ENCODE measurements at places on chromosomes 13 and 19.

DNA sequence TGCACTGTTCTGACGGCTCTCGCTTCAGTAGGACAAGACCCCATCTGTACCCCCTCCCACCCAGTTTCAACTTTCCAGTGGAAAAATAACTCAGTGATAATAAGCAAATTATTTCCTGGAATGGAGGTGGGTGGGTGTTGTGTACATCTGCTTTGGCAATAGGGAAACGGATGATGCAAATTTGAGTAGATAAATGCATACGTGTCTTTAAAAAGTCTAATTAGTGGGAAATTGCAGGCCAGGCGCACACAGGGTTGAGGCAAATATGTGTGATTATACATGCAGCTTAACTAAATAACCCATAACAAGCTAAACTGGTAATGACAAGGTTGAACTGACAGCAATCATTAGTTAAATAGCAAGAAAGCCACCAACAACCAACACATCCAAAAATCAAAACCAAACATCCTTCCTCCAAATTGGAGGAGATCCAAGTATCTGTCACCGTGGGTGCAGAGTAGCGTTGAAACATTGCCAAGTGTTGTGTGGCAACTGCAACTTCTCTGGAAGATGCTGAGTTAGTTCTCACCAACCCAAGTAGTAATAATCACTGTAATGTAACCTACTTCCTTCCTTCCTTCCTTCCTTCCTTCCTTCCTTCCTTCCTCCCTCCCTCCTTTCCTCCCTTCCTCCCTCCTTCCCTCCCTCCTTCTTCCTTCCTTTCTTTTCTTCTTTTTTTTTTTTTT lies 54.6 kb downstream of the TRPM4 start:
- DNase-seq: no peak

- no peak for DNase-seq
These were observed 48.0 kb downstream of the RFX2 start for GRCh38 chr19:6062274-6062673.

DNA sequence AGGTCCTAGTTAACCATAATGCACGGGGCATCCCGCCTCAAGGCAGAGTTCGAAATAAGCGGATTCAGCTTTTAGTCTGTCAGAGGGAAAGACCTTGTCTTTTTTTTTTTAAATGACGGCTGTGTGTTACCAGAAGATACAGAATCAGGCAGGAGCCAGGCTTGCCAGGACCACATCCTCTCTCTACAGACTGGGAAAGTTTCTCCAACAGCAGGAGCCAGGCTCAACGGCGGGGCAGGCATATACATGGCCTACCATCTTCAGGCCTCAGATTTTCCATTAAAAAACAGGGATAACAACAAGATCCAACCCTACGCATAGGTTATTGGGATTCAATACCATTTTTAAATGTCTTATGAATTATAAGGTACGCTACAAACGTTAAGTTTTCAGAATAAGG lies 17.8 kb downstream of the IRS2 start:
- DNase-seq: no peak

DNA sequence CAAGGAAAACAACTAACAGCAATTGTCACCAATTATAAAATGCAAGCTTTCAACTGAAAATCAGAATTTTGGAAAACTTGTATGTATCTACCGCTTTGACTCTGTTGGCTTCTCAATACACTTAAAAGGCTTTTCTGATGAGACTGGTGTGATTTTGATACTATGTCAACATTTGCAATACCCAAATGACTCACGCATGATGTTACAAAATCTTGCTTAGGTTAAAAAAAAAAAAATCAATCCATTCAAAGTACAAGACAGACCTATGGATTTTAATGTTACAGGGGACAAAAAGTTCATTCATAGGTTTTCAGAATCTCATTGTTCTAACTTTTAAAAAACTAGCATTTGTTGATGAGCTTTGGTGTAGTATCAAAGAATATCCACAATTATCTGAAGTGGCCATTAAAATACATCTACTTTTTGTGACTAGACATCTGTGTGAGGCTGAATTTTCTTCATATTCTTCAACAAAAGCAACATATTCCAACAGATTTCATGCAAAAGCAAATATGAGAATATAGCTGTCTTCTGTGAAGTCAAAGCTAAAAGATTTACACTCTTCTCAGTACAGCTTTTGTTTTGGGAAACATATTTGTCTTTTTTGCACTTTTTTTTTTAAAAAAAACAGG lies 10.7 kb downstream of the ELF1 start:
- no peak for DNase-seq

DNA sequence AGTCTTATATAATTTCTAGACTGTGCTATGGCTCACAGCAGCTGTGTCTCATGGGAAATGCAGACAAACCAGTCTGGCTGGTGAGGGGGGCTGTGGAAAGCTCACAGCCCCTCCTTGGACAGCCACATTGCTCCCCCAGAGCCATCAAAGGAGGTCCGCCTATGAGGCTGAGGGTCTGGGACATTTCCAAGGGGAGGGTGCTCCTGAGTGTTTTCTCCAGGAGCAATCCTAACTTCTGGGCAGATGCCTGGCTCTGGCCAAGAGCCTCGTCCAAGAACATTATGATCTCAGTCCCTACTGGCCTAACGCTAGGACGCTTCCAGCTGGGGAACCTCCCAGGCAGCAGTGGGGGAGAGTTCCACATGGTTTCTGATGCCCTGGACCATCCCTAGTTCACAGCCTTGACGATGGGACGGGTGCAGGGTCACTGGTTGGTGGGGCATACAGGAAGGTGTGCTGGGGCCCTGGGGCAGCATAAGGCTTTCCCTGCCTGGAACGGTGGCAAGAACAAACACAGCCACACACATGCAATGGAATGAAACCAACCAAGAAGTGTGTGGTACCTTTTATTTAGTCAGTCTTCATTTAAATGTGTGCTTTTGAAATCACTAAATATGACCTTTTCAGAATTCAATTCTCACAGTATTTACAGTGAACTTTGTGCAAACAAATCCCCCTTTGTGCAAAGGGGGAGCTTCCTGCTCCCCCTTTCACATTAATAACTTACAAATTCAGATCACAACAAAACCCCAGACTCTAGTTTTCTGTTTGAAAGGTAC lies 60.6 kb downstream of the CDADC1 start:
- DNase-seq: no peak

- no peak for DNase-seq
These were observed 257.0 kb downstream of the LHFPL6 start for GRCh38 chr13:39345982-39346381.

DNA sequence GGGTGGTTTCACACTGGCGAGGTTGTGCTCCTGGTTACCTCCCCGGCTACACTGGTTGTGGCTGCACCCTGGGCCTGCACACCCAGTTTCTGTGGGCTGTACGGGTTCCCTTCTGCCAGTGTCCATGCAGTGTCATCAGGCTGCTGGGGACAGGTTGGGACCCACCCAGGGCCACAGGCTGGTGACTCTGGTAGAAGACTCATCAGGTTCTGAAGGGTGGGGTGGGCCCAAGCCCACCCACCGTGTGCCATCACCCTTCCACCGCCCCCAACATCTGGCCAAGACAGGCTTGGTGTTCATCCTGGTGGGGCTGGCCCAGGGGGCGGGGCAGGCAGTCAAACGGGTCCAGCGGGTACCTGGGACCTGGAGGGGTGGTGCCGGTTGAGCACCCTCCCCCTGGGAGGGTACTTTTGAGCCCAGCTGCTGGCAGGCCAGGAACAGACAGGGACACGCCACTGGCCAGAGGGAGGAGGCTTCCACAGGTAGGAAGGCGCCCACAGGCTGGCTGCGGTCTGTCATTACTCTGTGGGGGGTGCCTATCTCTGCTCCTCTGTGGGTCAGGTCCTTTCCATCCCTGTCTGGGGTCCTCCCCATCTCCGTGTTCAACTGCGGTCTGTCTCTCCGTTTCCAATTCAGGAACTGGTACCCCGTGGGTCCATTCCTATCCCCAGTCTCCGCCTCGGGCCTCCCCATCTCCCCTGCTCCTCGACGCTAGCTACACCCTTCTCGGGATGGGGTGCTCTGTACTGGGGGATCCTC lies at the start of gene RNF225:
RNF225 (plus strand) TSS at position 437 of the 759 bp plus-strand sequence. CDS start 434 bp downstream, outside the sequence.
- no peak for DNase-seq

GRCh38 chr13:42899266-42899665 lies 92.8 kb downstream of the EPSTI1 start:
- no peak for DNase-seq

DNA sequence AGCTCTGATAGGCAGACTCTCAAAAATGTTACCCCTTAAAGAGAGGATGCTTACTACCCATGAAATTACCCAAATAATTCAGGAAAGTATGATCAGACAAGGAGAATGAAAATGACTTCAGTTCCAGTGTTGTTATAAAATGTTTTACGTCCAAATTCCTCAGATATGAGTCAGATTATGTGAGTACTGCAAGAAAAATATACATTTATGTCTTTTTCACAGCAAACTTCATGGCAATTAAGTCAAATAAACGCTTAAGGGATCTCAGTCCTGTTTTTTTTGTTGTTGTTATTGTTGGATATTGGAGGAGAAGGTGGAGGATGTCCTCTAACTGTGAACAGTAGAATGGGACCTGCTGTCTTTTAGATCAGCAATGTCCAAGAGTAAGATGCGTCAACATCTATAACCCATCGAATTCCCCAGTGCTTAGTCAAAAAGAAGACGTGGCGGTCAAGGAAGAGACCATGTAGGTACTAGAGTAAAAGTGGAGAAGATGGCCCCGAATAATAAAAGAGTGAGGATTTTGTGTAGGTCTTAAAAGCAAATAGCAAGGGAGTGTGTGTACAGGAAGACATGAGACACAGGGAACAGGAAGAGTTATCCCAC lies 215.4 kb upstream of the IRS2 start:
- DNase-seq: no peak

DNA sequence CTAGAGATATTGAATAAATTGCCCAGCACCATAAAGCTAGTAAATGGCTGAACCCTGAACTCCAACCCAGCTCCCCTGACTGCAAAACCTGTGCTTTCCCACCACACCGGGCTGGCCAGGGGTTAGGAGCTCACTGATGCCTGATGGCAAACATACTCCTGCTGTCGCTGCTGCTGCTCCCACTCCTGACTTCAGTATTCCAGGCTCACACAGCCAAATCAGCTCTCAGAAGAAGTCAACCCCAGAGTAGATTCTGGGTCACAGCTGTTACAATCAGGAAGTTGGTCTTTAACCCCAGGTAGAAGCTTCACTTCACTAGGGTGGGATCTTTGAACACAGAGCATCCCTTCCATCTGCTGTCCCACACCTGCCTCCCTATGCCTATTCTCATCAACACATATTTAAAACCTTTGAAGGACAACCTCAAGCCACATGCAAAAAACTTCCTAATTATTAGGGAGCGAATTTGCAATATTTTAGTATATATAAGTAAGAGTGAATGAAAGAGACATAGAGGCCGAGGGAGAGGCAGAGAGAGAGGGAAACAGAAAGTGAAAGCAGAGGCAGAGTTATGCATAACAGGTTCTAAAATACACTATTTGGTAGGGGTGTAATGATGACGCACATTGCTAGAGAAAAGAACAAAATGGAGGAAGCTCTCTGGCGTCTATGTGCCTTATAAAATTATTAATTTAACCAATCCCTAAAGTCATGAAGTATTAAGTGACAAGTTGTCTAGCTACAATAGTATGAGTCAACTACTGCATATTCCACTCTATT lies 99.4 kb upstream of the SERP2 start:
- peak; percentile 16 for DNase-seq

Data from GM12891 (cell line).